NCI-H1436 (cell line): ENCODE measurements at places on chromosomes 3 and 15.

- DNase-seq, result no peak
These were observed 19.5 kb downstream of the ANAPC13 start for GRCh38 chr3:134466331-134466730.

- peak; percentile 57 for DNase-seq
These were observed 9.4 kb downstream of the NAA50 start for GRCh38 chr3:113736548-113737089.

DNA sequence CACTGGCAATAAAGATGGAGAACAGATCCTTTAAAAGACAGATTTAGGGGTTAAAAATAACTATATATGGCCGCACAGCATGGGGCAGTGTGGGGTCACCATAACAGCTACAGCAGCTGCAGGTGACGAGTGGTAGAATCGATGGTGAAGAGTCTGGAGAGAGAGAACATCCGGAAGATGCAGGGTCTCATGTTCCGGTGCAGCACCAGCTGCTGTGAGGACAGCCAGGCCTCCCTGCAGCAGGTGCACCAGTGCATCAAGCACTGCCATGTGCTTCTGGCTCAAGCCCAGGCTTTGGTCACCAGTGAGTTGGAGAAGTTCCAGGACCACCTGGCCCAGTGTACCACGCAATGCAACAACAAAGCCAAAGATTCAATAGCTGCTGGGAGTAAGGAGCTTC lies 93.7 kb upstream of the IMPG2 start:
- DNase-seq, result no peak

- no peak for DNase-seq
These were observed 18.4 kb upstream of the OCA2 start for GRCh38 chr15:28117432-28117990.

GRCh38 chr15:25712192-25712960 lies 150.8 kb downstream of the ATP10A start:
- no peak for DNase-seq

GRCh38 chr3:34419801-34420200 lies 621.4 kb downstream of the PDCD6IP start:
- DNase-seq, result no peak

DNA sequence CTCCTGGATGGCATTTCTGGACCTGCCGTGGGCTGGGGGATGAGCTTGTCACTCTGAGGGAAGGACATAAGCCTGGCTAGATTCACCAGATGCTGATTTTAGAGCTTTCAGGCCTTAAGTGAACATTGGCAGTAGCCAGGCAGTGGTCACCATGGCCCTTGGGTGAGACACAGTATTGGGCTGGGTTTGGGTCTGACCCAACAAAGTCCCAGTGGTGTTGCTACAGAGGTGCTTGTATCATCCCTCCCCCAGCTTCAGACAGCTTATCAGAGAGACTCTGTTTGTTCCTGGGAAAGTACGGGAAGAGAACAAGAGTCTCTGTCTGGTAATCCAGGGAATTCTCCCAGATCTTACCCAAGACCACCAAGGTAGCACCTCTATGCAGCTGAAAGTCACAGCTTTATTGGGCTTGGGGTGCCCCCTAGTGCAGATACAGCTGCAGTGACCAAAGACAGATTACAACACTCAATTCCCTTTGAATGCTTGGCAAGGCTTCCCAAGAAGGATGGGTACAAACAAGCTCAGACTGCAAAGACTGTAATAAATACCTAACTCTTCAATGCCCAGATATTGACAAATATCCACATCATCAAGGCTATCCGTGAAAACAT lies 9.8 kb upstream of the RUVBL1 start:
- DNase-seq, result peak; percentile 11

DNA sequence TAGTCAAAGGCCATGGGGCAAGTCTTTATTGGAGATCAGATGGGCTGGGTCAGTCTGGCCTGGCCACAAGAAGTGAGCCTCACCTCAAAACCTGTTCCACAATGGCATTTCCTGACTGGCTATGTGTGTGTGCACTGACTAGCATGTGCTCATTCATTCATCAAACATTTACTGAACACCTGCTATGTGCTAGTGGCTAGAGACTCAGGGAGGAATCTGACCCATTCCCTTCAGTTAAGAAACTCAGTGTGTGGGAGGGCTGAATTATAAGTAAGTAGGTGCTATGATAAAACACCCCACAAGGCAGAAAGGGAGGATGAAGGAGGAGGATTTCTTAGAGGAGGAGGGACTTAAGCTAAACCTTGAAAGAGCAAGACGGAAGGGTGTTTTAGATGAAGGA lies 5.4 kb upstream of the CGNL1 start:
- no peak for DNase-seq

DNA sequence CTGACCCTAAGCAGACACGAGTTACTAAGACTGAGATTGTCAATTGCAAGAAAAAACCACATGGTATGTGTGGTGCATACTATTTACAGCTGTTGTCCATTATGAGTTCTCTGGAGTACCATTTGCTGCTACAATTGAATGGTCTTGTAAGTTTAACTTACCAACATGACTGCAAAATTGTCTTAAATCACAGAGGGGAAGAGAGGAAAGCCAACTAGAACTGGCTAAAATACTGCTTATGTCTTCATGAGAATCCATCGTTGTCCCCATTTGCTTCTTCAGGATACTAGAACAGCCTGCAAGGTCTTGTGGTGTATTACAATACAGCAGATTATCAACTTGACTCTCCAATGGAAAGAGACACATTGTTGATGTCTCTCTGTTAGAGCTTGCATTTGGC lies 313.2 kb downstream of the AGBL1 start:
- no peak for DNase-seq

DNA sequence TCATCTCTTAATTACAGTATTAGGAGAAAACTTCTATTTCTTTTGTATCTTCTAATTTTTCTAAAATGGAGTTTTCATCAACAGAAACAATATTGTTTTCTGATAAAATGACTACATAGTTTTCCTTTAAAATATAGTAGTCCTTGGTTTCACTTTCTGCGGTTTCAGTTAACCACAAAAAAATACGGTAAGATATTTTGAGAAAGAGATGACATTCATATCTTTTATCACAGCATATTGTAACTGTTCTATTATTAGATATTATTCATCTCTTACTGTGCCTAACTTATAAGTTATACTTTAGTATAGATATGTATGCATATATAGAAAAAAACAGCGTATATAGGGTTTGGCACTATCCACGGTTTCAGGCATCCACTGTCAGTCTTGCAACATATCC lies 2.3 kb downstream of the B4GALT4 start:
- no peak for DNase-seq

GRCh38 chr15:45448066-45448915 lies 69.9 kb upstream of the GATM start:
- DNase-seq, result no peak

GRCh38 chr3:81958972-81959640 lies 197.7 kb upstream of the GBE1 start:
- DNase-seq, result no peak

- peak; percentile 26 for DNase-seq
These were observed 7.2 kb upstream of the ZNF609 start for GRCh38 chr15:64452988-64453688.

DNA sequence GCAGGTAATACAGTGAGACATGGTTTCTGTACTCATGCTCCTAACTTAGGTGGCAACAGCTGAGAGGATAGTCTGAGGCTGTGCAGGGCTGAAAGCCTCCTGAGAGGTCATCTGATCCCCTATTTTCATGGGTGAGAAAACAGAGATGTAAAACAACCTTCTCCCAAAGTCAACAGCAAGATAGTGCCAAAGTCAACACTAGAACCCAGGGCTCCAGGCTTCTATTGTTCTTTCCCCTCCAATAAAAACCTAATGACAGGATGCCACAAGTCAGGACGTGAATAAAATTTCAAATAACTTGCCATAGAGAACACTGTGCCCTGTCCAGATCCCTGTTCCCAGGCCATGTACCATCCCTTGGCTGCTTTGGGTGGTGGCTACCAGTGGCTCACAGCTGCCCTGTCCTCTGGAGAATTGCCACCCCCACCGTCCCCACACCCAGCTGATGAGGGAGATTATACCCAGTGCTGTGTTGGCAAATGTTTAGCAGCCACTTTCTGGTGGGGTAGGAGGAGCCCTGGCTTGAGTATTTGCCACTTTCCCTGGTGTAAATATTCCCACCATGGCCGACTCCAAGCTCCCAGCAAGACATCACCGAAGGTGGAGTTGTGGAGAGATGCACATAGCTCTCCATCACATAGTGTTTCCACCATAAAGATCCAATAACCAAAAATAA lies 54.8 kb downstream of the SRGAP3 start:
- no peak for DNase-seq

GRCh38 chr3:127732879-127733350 lies 60.2 kb downstream of the ABTB1 start:
- no peak for DNase-seq

DNA sequence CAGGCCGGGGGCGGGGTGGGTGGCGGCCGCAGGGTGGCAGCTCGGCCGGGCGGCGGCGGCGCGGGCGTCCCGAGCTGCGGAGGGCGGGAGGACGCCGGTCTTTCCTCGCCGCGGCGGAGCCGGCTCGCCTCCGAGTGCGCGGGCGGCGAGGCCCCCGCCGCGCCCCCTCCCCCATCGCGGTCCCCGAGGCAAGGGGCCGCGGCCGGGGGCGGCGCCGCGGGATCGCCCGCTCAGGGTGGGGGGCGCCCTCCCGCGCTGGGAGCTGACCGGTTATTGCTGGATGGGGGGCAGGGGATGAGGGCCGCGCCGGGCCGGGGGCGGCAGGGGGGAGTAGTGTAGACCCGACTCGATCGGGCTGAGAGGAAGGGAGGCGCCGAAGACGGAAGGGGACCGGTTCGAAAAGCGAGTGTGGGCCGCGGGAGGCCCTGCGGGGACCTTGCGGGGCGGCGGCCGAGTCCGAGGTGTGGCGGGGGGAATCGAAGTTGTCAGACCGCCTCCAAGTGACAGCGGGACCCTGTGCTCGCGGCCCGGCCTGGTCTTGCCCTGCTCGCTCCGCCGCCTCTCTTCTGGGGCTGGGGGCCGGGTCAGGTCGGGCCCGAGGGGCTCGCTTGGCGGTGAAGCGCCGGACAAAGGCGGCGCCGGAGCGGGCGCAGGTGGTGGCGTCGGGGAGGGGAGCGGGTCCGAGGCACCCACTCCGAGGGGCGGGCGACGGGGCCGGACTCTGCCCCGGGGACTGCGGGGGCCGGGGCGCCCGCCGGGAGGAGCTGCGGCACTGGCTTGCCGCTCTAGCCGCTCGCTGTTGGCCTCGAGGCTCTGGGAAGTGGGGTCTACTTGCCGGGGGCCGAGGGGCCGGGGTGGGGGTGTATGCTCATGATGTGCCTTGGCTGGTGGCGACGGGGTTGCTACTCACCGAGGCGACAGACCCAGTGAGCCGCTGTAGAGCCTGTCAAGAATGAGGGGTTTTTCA lies 1.1 kb downstream of the BAHD1 start:
- no peak for DNase-seq

GRCh38 chr3:195247086-195247862 lies 23.7 kb downstream of the XXYLT1 start:
- no peak for DNase-seq

GRCh38 chr3:126903521-126903920 lies 79.4 kb upstream of the PLXNA1 start:
- no peak for DNase-seq

GRCh38 chr15:100017140-100017539 lies 283.9 kb upstream of the LYSMD4 start:
- DNase-seq, result no peak

GRCh38 chr3:48402281-48402732 lies 27.6 kb downstream of the PLXNB1 start:
- DNase-seq, result no peak

GRCh38 chr3:12046406-12046805 lies 42.2 kb downstream of the SYN2 start:
- DNase-seq, result no peak

DNA sequence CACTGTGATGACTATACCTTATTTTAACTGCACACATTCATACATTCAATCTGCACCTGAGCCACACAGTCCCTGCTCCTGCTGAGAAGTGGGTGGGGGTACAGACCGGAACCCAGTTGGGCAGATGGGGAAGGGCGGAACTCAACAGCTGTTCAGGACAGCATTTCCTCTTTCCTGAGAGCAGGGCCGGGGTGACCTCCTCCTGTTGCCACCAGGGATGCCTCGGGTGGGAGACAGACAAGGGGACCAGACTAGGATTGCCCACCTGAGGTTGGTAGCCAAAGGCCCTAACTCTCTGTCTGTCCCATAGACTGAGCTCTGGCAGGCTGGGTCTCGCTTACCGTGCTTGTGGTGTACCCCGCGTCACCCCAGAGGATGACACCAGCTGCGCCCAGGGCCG lies 3.9 kb downstream of the HYAL2 start:
- no peak for DNase-seq

- DNase-seq, result no peak
These were observed 230.4 kb upstream of the CHRM5 start for GRCh38 chr15:33737687-33738601.

DNA sequence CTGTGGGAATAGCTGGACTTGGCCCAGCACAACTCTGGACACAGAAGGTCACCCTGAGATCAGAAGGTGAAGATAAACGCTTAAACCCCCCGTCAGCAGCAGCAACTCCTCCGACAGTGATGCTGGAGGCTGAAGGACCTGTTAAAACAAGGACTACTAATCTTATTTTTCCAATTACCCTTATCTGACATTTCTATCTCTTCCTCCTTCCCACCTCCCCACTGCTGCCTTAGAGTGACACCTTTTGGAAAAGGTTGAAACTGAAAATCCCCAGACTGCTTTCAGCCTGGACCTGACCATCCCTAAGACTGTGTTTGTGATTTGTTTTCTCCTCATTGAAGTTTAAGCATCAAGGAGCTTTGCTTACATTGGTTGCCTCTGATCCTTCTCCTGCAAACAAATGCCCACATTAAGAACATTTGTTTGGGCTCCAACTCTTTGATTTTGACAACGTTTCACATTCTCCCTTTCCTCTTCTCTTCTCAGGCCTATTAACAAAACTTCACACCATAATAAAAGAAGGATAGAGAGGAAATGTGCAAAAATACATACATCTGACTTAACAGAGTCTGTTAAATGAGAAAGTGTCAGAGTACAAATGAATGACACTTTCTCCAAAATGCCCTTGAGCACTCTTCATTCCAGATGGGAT lies 410.6 kb upstream of the WNT5A start:
- DNase-seq, result no peak

DNA sequence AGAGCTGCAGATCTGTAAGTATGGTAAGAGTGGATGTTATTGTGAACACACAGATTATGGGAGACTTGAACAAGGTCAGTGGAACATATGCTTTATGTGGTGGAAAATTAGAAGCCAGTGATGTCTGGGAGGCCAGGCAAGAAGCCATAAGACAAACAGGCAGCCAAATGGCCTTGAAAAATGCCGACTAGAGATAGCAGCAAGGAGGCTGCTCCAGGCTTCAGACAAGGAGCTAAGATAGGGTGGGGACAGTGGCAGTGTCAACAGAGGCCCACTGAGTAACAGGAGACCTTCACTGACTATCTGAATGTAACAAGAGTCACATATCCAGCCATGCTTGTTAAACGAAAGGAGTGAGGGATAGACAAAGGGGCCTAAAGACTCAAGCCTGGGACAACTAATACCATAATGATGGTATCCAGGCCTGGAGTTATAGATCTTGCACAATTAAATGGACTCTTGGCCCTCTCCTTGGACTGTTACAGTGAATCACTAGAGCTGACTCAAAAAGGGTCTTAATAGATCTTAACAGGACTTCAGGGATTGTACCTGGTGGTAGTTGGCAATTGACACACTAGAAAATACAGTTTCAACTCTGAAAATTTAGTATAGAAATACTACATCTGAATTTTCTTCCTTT lies 50.6 kb downstream of the CFAP20DC start:
- no peak for DNase-seq

- DNase-seq, result no peak
These were observed 5.3 kb upstream of the TMEM115 start for GRCh38 chr3:50364573-50365079.

- DNase-seq, result peak; percentile 51
These were observed 148.6 kb downstream of the MEIS2 start for GRCh38 chr15:36951731-36952247.

- no peak for DNase-seq
These were observed 40.5 kb downstream of the SH3BP5 start for GRCh38 chr3:15291589-15292541.

GRCh38 chr3:120652896-120653545 lies 29.0 kb downstream of the HGD start:
- no peak for DNase-seq
